Epithelial cell of proximal tubule (primary cell): ENCODE measurements at places on chromosomes 1 and 21.

DNA sequence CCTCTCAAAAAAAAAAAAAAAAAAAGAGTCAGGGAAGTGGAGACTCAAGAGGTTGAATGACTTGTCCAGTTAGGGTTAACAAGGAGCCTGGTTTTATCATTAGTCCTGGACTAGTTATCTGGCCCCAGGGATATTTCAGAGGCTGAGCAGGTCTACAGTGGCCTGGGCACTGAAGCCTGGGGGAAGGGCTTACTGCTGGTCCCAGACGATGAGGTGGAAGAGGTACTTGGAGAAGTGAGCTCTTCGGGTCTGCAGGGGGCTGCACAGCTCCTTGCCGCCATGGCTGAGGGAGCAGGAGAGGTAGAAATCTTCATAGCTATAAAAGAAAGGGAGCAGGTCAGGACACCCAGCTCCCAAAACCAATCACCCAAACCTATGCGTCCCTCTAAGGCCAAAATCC lies 40.1 kb downstream of the PIK3C2B start:
- no peak for DNase-seq

- no peak for DNase-seq
Measured at GRCh38 chr1:89688607-89689006, 55.7 kb downstream of the LRRC8C start.

- no peak for DNase-seq
Measured at GRCh38 chr1:63046539-63046938, 262.6 kb downstream of the ATG4C start.

DNA sequence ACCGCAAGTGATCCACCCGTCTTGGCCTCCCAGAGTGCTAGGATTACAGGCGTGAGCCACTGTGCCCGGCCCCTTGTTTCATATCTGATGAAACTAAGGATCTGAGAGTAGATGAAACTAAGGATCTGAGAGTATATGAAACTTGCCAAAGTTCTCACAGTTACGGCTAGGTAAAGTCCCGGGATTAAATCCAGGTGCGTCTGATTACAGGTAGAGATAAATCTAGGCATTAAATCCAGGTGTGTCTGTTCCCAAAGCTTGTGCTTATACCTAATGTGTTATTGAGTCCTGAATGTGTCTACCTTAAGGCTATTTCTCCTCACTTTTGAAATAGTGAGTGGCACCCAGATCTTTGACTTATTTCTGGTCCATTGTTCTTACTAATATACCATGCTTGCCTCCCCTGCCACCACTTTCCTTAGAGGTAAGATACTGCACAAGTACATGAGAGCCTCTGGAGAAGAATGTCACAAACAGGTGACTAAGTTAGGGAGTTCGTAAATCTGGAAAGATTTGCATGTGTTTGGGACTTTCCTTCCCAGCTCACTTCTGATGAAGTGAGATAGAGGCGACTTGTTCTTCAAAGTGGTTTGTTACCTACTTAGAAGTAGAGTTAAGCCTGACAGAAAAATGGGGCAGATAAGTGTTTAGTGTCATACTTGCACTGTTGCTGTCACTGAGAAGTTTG lies 66.5 kb downstream of the AK4 start:
- DNase-seq: no peak

- no peak for DNase-seq
Measured at GRCh38 chr1:193806079-193807048, 620.0 kb upstream of the B3GALT2 start.

DNA sequence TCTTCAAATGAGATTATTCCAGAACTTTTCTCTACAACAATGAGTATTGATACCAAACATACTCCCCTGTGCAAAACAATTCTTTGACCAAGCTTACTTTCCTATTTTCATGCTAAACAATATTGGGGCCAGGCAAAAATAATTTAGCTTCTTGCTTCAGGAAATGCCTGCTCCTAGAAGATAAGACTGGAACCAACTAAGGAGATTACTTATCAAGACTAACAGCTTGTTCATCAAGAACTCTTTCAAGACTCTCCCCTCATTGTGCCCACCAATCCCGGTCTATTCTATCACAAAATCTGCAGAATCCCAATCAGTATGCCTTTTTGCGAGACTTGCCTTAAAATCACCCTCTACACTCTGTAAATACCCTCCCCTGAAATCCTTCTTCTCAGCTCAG lies 536.6 kb downstream of the RWDD3 start:
- no peak for DNase-seq

GRCh38 chr1:200005165-200005564 lies 22.3 kb upstream of the NR5A2 start:
- no peak for DNase-seq

GRCh38 chr1:90782046-90782445 lies 64.9 kb upstream of the BARHL2 start:
- DNase-seq: no peak

DNA sequence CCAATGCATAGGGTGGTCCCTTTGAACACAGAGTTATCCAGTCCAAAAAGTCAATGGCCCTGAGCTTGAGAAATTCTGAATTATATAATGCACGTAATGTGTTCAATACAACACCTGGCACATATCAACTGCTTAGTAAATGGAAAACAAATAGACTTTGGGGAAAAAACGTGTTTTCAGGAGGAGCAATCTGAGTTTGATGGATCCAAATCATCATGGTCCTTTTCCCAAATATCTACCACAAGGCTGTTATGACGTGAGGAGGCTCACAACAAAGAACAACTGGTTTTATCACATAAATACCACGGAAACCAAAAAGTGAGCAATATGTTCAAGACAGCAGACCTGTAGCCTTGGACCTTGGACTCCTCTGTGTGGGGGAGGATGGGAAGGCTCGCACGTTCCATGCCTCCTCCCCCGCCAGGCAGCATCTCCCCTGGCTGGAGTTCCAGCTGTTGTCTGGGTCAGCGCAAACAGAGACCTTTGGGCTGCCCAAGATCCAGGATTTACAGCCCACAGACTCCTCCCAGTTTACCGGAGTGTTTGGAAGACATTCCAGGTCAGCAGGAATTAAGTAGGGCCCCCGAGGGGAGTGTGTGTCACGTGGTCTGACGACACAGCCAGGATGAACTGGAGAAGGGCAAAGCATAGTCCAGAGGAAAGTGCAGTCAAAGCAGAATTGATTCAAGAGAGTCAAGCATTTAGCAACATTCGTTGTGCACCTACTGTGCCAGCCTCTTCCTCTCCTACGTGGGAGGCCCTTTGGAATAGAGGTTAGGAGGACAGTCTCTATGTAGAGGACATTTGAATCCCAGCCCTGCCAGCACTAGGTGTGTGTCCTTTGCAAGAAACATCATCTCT lies 32.2 kb upstream of the MED18 start:
- DNase-seq: peak; percentile 61

GRCh38 chr1:2617971-2618470 lies 14.8 kb downstream of the MMEL1 start:
- no peak for DNase-seq

DNA sequence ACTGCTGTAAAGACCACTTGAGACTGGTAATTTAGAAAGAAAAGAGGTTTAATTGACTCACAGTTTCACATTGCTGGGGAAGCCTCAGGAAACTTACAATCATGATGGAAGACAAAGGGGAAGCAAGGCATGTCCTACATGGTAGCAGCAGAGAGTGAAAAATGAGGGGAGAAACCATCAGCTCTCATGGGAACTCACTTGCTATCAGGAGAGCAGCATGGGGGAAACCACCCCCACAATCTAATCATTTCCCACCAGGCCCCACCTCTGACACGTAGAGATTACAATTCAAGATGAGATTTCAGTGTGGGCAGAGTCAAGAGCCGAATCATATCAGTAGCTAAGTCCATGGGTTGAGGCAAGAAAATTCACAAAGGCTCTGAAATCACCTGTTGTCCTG lies 23.8 kb upstream of the LYPD8 start:
- no peak for DNase-seq

- DNase-seq: no peak
Measured at GRCh38 chr1:180691322-180691913, 59.6 kb downstream of the XPR1 start.

DNA sequence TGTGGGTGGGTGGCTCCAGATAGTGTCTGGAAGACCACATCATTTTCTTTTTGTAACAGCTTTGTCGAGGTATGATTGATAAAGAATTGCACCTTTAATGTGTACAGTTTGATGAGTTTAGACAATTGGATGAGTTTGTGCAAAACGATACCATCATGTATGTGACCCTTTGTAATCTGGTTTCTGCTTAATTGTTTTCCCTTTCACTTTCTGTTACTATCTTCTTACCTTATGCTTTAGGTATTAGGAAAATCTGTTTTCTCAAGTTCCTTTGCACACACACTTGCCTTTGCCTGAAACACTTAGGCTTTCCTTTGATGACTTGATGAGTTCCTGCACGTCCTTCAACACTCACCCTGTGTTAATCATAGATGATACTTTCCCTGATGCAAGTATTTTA lies 6.8 kb downstream of the OR10Z1 start:
- no peak for DNase-seq

DNA sequence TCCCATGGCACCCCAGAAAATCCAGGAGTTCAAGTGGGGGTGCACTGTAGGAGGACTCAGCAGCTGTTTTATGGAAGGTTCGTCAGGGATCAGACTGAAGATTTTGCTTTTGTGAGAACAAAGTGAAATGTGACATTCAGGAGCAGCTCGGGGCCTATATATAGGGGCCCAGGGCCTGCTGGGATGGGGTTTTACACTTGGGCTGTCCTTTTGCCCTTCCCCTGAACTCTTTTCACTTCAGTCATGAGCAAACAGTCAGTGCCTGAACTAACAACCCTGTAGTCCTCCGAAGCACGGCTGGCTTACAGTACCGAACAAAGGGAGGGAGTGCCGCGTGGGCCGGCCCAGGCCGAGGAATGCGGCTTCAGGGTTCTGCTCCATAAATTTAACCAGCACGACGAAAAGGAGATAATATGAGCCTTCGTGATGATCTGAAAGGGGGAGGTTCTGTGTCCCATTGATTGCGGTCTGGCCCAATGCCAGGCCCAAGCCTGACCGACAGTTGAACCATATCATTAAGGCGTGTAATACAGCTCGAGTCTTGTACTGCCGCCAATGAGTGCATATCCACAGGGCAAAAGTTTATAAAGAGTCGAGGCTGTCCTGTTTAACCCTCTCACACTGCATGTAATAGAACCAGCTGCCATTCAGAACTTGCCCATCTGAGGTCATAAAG lies 139.9 kb downstream of the DHRS3 start:
- DNase-seq: peak; percentile 90

DNA sequence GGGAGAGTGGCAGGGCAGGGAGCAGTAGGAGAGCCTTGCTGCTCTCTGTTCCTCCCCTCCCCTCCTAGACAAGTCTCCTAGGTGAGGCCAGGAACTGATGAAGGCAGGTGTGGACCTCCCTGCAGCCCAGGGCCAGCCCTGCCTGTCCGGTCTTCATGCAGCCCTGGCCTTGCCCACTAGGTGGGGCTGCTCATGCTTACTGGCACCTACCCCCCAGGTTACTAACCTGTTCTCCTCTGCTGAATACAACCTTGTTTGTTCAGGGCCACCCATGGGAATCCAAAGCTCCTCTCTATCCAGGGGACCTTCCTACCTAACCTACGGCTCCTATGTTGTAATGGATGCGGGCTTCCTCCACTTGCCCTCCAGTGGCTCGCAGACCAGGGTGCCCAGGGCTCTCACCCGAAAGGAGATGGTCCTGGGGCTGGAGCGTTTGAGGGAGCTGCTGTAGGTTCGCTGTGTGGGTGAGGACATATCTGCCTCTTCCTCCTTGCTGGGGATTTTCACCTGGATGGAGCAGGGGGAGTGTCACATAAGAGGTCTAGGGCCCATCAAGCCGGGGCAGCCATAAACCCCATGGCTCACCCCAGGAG lies 7.9 kb upstream of the TNNT2 start:
- no peak for DNase-seq

DNA sequence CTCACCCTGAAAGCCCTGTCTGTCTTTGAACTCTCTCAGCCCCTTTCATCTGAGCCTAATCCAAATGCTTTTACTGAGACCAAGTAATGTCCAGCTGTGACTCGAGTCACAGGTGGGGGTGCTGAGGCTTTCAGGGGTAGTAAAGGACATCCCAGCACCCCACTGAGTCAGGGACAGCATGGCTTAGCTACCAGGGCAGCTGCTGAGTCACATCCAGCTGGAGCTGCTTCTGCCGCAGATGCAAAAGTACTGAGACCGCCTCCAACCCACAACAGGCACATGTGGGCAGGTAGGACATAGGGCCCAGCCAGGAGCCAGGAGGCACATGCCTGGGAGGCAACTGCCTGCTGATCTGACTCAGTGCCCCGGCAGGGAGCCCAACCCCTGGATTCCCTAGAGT lies 6.7 kb upstream of the VSIG8 start:
- DNase-seq: no peak

DNA sequence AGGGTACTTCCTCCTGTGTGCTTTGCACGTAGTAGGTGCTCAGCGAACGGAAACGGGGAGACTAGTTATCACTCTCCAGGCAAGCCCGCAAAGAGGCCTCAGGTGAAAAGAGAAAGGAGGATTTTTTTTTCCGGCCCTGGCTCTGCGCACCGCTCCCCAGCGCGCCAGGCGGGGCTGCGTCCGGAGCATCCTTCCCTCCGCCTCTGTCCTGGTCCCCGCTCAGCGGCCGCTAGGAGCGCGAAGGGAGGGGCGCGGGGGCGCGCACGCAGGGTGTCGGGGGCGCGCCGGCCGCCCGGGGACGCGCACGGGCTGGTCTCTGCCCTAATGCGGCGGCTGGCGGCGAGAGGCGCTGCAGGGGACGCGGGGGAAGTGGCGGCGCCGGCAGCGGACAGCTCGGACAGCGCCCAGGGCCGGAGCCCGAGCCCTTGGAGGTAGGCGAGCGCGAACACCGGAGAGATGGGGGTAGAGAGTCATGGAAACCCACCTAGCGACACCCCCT lies 42.3 kb upstream of the NFASC start:
- no peak for DNase-seq

- DNase-seq: no peak
Measured at GRCh38 chr21:14538483-14538882, 7.6 kb downstream of the SAMSN1 start.

DNA sequence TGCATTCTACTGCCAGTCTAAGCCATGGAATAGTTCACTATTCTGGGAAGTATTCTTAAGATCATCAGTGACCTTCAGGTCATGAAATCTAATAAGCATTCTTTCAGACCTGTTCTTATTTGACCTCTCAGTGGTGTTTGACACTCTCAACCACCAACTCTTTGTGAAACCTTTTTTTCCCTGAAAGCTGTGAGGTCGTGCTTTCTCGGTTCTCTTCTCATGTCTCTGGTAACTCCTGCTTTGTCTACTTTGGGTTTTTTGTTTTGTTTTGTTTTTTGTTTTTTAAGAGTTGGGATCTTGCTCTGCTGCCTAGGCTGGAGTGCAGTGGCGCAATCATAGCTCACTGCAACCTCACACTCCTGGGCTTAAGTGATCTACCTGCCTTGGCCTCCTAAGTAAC lies 56.3 kb downstream of the POU2F1 start:
- DNase-seq: no peak

DNA sequence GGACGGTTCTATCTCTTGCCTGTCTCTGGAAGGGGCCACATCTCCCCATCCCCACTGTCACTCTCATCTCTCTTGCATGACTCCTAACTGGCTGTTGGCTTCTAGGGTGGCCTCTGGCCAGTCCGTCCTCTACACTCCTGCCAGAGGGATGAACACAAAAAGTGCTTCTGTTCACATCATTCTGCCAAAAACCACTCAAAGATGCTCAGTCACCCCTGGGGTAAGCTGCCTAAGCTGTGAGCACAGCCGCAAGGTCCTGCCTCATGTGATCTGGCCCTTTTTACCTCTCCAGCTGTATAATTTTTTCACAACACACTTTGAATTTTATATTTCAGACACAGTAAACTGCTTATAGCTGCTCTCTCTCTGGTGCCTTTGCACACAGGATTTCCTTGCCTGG lies 97.6 kb upstream of the CD34 start:
- no peak for DNase-seq
